ENCODE measurements at places on chromosomes 5 and 9. TPM values are rescaled to one million over a fixed set of nuclear protein-coding genes. Genes with fewer than 3 reads are reported as not detected.

DNA sequence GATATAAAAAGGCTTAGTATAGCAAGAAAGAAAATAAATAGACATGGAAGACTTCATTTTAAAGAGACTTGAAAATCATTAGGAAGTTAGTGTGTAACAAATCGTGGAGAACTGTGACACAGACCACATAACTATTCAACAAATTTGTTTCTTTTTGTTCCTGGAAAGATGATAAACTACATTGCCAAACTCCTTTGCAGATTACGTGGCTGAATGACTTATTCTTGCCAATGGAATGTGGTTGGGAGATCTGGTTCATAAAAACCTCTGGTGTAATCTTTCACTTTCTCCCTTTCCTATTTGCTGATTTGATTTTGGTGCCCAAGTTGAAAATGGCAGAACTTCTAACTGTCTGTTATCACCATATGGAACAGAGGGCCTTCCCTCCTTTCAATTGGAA, 328.9 kb upstream of the MEF2C start:
- DNase-seq, result no peak

- DNase-seq, result no peak
Measured at GRCh38 chr5:157212307-157212706, 31.7 kb downstream of the ITK start.

DNA sequence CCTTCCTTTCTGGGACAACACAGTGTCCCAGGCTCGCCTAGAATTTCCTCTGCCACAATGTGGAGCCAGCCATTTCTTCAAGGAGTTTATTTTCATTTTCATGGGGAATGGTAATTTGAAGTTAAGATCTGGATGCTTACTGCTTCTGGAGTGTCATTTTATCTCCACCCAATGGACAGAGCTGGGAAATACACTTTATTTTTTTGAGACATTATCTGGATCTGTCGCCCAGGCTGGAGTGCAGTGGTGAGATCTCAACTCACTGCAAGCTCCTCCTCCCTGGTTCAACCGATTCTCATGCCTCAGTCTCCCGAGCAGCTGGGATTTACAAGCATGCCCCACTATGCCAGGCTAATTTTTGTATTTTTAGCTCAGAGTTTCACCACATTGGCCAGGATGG, 12.7 kb upstream of the THG1L start:
- DNase-seq, result no peak

The RLN1 gene
- total RNA-seq, result not detected

DNA sequence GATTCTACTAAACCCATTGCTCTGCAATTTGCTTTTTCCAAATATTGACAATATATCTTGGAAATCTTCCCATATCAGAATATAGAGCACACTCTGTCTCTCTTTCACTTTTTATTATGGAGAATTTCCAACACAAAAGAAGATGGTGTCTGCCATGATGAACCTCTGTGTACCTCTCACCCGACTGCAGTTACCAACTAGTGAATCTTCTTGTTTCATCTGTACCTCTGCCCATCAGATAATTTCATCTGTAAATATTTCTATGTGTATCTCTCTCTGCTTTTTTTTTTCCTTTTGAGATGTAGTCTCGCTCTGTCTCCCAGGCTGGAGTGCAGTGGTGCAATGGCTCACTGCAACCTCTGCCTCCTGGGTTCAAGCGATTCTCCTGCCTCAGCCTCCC, 62.8 kb downstream of the NTNG2 start:
- DNase-seq, result no peak

Data from ureter (tissue), 1 donor.